ENCODE measurements at places on chromosomes 6 and 20.

DNA sequence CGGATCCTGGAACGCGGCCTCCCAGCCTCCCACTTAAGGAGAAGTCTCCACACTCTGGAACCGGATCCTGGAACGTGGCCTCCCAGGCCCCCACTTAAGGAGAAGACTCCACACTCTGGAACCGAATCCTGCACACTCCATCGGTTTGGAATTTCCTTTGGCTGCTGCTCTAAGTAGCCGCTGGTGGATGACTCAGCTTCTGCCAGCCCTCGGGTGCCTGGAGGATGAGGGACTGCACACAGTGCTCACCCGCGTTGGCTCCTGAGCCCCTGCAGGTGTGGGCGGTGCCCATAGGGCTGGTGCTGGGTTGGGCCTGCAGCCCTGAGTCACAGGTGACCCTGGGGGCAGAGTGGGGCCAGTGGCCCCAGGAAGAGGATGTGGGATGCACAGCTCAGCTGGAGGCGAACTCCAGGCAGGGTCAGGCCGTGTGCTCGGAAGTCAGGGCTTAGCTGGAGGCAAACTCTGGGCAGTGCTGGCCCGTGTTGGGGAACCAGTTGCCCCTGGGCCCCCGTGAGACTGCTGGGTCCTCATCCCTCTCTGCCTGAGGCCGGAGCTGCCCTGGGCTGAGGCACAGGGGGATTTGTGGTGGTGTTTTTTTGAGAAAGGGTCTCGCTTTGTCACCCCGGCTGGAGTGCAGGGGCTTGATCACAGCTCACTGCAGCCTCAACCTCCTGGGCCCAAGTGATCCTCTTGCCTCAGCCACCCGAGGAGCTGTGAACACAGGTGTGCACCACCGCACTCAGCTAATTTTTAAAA is 13.9 kb upstream of the TNFRSF6B start:
- peak; percentile 99 for DNase-seq

DNA sequence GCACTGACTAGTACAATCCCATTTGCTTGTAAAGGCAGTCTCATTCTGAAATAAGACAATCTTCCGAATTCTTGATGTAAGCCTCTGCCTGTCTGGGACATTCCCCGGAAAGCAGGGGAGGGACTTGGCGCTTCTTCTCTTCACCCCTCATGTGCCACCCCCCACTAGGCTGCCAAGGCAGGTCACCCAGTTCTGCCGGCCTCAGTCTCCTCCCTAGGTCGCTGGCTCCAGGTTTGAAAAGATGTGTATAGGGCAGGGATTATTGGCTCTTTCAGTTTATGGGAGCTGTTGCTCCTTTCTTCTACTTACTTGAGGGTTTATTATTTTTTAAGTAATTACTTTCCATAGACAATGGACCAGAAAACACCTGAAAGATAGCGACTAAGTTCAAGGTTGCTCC is 158.1 kb upstream of the RPS6KA2 start:
- no peak for DNase-seq

DNA sequence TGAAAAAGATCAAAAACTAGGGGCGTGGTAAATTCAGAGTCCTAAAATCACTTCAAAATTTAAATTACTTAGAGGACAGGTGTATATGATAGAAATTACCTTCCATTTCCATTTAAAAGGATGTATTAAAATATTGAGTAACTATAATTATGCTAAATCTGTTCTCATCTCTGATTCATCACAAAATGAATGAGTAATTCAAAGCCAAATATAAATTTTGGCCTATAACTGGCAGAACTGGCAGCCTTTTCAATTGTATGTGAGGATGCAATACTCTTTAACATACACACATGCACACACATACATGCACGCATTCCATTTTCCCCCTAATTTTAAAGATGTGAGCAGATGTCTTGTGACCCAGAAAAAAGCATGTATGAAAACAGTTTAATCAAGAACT is 194.6 kb downstream of the EPM2A start:
- DNase-seq = no peak

- DNase-seq = peak; percentile 41
These were observed 70.8 kb upstream of the SASH1 start for GRCh38 chr6:148271711-148272439.

DNA sequence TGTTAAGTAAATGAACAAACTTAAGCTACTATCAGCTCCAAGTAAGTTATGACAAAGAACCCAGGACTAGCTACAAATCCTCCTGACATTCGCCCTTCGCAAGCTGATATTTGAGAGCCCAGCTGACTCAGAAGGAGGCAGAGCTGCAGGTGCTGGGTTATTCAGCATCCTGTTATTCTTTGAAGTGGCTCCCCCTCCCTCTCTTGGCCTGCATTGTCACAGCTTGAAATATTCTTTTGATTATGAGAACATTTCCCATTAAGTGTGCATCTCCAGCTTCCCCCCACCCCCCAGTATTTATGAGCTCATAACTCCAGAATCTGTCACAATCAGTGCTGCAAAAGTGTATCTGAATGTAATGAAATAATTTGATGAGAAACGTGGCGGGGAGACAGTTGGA is 78.8 kb upstream of the RALY start:
- DNase-seq = peak; percentile 94

DNA sequence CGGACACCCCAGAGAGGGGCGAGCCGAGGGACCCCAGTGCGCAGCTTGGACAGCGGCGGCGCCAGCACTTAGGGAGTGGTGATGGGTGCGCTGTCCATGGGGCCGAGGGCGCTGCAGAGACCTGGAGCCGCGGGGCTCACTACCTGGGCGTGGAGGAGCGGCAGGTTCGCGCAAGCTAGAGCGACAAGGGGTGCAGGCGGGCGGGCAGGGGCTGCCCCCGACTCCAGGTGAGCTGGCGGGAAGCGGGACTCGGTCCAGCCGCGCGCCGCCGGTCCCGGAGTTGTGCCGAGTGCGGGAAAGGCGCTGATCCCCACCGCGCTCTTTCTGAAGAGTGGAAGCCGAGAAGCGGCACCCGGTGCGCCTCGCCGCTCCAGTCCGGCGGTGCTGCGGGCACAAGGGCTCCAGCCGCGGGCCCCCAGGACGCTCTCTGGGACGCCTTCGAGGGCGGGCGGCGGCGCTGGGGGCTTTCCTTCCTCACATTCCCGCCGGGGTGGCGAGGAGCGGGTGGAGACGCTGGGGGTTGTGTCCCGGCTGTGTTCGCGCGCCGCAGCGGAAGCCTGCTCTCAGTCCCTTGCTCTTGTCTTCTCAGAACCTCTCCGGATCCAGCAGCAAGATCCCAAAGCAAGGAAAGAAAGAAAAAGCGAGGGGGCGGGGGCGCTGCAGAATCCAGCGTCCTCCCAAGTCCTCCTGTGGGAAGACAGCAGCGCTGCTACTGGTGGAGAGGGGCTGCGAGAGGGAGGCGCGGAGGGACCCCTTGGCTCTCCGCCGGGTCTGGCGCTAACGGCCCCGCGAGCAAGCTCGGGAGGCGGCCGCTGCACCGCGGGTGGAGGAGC is at the start of gene B3GAT2:
Gene B3GAT2 (minus strand): TSS at position 610 of the 833 bp plus-strand sequence. CDS start 631 bp downstream, outside the sequence.
- DNase-seq = no peak

DNA sequence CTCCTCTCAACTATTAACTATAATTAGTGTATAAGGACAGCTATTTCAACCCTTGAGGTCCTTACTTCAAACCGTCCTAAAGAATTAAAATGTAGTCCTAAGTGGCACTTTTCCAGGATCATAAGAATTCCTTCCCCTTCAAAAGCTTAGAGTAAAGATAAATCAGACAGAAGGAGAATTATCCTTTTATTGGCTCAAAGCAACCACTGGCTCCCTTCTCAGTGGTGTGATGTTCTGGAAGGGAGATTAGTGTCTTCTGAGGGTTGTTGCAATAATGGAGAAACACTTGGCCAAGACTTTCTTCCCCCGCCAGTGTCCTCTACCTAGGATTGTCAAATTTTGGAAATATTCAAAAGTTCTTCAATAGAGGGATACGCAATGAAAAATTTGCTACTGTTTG is 89.1 kb upstream of the PLEKHG1 start:
- DNase-seq = no peak

GRCh38 chr6:147156218-147156617 is 48.0 kb upstream of the STXBP5 start:
- DNase-seq = no peak

DNA sequence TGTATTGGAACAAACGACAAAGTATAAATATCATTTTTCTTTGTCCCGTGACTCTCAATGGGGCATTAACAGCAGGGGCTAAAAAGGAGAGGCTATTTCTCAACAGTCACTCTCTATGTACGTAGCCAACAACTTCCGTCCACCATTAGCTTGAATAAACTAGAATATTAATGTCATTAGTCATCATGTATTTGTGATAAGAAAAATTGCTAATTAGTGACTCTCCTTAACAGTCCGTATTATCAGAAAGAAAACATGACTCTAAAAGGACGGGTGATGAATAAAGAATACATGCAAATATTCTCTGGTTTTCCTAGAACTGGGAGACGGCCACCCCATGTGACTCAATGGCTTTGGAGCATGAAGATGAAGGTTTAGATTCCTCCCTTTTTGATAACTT is 18.6 kb downstream of the VIP start:
- no peak for DNase-seq

DNA sequence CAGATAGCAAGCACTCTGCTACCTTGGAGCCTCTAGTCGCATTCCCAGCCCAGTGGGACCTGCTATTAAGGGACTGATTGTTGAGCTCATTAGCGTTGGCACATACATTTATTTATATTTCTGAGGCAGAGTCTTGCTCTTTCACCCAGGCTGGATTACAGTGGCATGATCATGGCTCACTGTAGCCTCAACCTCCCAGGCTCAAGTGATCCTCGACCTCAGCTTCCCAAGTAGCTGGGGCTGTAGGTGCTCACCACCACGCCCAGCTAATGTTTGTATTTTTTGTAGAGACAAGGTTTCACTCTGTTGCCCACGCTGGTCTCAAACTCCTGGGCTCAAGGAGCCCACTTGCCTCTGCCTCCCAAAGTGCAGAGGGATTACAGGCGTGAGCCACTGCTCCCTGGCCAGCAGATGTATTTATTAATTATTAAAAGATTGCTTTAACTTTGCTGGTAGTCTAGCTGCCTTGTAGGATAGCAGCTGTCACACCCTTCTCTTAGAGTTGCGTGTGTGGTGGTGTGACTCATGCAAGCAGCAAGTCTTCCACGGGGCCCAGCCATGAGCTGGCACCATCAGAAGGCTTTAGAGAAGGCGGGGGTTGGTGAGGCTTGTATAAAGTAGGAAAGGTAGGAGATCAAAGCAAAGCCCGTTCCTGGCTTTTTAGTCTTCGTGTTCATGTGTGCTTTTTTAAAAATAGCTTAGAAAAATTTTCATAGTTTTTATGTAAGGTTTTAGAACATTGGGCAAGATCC is 16.5 kb downstream of the ACTR5 start:
- DNase-seq = peak; percentile 81

- DNase-seq = no peak
These were observed 7.3 kb downstream of the IFNGR1 start for GRCh38 chr6:137211910-137212309.

- DNase-seq = peak; percentile 90
These were observed 68.5 kb downstream of the MRPL14 start for GRCh38 chr6:44058617-44059358.

DNA sequence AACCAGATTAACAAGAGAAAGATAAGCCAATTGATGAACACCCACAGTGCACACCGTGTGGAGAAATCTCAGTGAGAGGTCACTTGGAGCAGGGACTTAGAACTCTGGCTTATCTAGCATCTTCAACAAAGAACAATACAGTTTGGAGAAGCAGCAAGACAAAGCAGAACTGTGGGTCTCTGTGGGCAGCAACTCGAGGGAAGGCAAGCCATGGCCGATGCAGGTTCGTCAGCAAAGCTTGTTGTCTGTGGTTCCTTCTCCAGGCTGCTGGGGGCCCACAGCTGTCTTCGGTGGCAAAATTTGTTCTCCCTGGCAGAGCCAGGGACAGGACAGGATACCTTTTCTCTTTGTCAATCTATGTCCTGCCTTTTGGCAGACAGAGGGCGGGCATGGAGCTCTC is 22.1 kb downstream of the RPP40 start:
- no peak for DNase-seq

GRCh38 chr6:107718341-107718740 is 105.8 kb downstream of the SCML4 start:
- no peak for DNase-seq

- no peak for DNase-seq
These were observed 31.1 kb upstream of the DYNLRB1 start for GRCh38 chr20:34485068-34485634.

- DNase-seq = no peak
These were observed 1.4 kb downstream of the LRFN2 start for GRCh38 chr6:40585651-40586269.

DNA sequence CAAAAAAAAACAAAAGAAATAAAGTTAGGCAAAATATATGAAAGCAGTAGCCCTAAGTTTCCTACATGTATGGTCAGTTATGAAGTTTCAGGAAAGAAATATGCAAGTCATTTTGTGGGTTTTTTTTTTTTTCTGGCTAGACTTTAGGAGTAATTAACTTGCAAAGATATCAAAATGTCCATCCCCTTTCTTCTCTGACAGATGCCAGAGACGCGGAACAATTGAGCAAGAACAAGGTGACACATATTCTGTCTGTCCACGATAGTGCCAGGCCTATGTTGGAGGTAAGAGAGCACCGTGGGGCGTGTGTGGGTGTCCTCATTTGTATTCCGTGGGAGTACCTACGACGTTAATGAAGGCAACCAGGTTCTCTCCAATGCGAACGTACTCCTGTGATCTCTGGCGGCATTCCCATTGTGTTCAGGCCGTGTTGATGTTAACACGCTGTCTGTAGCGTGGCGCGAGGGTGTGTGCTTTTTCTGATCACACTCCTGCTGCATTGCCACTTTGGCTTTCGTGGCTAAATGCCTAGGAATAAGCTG is 19.5 kb downstream of the DUSP22 start:
- no peak for DNase-seq

DNA sequence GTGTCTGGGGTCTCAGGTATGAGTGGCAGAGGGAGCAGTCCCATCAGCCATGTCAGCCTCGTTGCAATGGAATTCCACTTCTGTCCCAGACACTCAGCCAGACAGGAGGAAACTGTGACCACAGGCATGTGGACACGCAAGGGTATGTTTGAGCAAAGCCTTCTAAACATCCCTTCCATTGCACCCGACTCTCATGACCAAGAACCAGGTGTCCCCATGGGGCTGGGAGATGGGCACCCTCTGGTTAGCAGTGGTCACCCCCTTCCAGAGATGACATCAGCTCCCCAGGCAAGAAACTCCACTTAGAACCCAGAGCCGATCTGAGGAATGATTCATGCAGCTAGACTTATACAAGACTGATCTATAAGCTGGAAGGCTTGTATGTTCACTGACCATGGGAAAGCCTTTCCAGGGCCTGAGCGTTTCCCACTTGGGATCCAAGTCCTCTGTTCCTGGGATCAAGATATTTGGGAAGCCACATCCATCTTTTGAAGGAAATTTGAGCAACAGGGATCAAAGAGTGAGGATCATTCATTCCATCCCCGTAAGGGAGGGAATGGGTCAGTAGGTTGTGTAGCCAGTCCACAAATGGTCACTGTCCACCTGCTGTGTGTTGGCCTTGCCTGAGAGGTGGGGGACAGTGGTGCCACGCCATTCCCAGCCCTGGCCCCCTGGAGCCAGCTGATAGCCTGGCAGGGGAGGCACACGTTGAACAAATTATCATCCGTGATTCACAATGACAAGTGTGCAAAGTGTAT is 3.9 kb upstream of the MRGBP start:
- DNase-seq = peak; percentile 34
